ENCODE measurements at places on chromosomes 2 and 18.

DNA sequence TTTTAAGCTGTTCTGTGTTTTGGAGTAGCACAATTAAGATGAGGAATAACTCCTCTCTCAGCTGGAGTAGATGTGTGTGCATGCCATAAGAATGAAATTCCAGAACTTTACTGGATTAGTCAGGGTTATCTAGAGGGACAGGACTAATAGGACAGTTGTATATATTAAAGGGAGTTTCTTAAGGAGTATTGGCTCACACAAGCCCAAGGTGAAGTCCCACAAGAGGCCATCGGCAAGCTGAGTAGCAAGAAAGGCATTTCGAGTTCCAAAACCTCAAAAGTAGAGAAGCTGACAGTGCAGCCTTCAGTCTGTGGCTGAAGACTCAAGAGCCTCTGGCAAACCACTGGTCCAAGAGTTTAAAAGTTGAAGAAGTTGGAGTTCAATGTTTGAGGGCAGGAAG lies 113.7 kb downstream of the RIT2 start:
- no peak for DNase-seq

- DNase-seq: no peak
Observed at GRCh38 chr2:128287780-128288735, 30.6 kb downstream of the HS6ST1 start.

DNA sequence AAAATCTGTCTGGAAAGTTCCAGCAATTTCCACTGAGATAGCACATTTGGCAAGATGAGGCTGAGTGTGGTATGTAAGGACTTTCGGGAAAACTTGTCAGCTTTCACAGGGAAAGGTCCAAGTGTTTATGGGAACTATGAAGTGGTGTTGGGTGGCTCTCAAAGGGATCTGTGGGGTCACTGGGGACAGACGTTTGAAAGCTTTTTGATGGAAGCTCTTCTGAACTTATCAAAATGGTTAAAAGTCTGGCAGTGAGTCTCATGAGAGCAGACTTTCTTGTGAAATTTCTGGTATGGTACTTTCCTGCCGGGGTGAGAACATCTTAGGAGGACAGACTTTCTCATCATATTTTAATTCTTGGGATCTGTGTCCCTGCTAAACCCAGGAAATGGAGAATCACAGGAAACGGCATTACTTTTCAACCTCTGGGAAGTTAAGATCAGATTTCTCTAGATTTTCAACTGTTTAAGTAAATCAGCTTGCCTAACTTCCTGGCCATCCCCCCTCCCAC lies 546.3 kb upstream of the ZEB2 start:
- DNase-seq: no peak

DNA sequence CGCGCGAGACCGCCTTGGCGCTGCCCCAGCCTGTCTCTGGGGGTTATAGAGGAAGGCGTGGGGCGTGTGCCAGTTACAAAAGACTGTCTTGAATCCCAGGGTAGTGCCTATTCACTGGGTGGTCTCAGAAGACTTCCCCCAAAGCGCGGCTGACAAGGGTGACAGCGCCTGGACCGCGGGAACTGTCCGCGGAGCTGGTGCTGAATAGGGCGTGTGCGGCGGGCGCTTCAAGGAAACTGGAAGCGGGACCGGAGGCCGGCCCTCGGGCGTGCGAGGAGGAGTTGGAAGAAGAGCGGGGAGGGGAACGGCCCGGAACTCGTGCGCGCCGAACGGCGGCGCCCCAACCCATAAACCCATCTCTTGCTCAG lies 2.3 kb downstream of the EGR4 start:
- DNase-seq: no peak

DNA sequence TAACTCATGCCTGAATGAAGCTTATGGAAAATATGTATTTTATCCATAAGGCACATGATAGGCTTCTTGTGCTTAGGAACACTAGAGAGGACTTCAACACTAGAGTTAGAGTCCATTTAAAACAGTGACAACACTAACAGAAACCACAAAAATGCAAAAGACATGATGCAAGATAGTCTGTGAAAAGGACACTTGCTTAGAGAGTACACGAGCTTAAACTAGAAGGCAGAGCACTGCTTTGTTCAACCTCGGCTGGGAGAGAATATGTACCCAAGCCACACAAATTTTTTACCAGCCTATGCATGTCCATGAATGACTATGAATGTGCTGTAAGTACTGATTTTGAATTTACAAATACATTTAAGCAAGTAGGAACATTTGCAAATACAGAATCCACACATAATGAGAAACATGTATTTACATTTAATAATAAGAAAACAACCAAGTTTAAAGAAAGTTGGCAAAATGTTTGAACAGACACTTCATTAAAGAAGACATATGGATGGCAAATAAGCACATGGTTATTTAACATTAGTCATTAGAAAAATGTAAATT lies 130.6 kb downstream of the SPOPL start:
- no peak for DNase-seq

Data from esophagus muscularis mucosa (tissue), 4 donors.